CD4-positive, alpha-beta T cell treated with Interleukin-12 subunit alpha and Interleukin-12 subunit beta, for 1 hour (primary cell): ENCODE measurements at places on chromosomes 2 and 18.
A peak's percentile ranks its signal among the peaks of the same experiment; 100 is the strongest.

DNA sequence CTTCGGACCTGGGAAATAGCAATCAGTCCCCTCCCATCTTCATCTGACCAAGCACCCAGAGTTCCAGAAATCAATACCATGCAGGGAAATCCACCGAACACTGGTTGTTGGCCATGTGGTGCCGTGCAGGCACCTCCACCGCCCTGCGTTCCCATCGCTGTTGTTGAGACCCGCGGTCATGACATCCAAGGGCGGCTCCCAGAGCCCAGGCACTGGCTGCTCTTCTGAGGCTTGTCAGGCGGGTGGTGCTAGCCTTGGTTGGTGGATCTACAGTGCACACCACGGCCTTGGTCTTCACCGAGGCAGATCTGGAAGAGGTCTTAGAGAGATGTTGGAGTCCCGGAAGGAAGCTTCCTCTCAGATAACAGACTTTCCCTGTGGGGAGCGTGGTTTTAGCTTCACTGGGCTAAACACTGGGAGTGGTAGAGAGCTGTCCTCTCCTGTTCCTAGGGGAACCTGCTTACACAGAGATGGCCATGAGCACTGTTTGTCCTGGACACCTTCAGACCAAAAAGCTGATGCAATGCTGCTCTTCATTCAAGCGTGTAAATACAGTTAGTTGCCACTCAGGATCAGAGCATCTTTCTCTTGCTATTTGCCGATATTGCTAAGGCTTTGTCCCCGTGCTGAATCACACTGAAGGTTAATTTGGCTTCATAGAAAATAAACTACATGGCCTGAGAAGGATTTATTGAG lies 58.3 kb downstream of the SMIM21 start:
- DNase-seq = no peak

DNA sequence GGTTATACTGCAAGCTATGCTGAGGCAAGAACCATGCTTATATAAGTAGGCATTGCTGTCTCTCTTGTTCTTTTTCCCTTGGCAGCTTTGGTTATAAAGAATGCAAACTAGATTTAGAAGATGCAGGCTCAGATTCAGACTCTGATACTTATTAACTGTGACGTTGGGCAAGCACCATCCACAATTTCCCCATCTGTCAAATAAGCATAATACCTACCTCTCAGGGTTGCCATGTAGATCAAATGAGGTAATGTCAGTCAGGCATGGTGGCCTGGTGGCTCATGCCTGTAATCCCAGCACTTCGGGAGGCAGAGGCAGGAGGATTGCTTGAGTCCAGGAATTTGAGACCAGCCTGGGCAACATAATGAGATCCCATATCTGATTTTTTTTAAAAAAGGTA lies 21.7 kb downstream of the ITGAV start:
- DNase-seq = no peak

DNA sequence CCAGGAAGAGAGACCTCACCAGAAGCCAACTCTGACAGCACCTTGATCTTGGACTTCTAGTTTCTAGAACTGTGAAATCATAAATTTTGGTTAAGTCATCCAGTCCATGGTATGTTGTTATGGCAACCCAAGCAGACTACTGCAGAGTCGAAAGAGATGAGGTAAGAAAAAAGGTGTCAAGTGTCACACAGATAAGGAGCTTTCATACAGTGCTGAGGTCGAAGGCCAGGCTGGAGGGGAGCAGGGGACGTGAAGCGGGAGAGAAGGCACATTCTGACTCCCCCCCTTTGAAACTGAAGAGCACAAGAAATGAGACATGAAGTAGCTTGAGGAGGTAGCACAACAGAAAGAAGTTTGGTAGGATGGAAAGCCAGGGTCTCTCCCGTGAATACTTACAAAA lies 110.4 kb downstream of the ALK start:
- DNase-seq = no peak

GRCh38 chr2:219527076-219527394 lies 12.8 kb downstream of the ASIC4 start:
- no peak for DNase-seq

DNA sequence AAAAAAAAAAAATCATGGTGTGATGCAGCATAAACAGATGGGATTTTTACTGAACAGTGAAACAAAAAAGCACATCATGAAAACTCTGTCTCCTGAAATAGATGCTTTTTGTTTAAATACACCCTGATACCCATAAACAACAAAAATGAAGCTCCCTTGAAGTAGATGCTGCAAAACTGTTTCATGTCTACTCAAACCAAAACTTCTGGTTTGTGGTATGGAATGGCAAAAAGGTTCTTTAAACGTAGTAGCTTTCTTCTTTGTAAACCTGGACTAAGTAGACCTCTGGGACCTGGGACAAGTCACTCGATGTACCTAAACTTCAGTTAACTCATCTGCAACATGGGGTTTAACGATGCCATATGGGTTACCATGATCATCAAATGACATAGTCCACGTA lies 64.4 kb upstream of the RAPH1 start:
- no peak for DNase-seq

- peak; percentile 31 for DNase-seq
Measured at GRCh38 chr2:100060875-100061274, 81.5 kb downstream of the AFF3 start.

- no peak for DNase-seq
Measured at GRCh38 chr2:47536696-47537095, 133.7 kb downstream of the MSH2 start.

DNA sequence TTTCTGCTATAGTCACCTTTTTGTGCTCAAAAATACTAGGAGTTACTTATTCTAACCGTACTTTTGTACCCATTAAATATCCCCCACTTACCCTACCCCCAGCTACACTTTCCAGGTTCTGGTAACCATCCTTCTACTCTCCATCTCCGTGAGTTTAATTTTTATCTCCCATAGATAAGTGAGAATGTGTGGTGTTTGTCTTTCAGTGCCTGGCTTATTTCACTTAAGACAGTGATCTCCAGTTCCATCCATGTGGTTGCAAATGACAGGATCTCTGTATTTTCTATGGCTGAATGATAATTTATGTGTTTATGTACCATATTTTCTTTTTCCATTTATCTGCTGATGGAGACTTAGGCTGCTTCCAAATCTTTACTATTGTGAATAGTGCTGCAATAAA lies 323.3 kb downstream of the ZNF804A start:
- no peak for DNase-seq

GRCh38 chr2:127217470-127218325 lies 2.4 kb downstream of the CYP27C1 start:
- no peak for DNase-seq

GRCh38 chr2:31275976-31276375 lies 42.0 kb downstream of the EHD3 start:
- DNase-seq = no peak
